ENCODE measurements at places on chromosomes 3 and 15.

DNA sequence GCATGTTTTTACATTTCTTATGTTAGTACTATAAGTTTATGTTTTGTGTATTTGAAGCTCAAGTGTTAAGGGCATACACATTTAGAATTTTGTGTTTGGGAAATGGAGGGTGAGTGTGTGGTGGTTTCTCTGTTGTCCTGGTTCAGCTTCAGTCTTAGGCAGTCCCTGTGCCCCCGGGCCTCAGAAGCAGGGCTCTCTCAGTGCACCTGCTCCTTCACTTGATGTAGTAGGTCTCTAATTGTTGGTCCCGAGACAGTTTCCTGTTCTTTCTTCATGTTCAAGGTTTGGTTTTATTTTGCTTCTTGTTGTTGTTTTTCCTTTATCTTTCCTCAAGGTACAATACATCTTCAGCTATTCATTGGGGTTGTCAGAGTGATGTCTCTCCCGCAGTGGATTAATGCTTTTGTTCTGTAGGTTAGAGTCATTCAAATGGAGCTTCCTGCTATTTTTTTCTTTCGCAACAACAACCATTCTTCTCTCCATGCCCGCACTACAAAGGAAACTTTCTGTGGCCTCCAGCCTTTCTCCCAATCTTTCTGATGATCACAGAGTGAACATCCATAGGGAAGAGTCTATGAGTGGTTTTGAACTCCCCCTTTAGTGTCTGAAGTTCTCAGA, 177.8 kb upstream of the GOLGA6L4 start:
- no peak for DNase-seq

DNA sequence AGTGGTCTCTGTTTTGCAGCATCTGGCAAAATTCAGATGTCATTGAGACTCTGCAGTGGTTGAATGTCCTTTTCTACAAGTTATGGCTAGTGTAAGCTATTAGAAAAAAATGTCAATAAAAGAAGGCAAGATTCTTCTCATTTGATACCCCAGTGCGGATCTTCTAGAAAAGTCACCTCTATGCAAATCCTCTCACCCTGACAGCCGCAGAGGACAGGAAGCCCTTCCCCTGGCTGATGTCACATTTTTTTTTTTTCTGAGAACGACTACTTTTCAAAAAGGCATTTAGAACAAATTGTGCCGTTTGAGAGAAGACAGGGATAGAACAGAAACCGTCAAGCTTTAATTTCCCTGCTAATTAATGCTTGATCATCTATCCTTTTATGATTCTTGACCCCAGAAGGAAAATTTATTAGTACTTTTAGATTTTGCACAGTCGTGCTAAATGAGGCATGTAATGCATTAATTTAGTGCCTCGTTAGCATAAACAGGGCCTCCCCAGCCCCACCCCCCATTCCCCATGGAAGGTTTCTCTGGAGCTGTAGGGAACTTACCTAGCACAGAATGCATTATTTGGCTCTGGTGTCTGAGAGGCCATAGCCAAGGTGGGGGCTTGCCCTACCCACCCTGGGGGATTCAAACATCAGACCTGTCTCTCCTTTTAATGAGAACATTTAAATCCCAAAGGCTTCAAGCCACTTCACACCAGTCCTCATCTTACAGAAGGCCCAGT, 183.8 kb downstream of the OPA1 start:
- DNase-seq, result no peak

DNA sequence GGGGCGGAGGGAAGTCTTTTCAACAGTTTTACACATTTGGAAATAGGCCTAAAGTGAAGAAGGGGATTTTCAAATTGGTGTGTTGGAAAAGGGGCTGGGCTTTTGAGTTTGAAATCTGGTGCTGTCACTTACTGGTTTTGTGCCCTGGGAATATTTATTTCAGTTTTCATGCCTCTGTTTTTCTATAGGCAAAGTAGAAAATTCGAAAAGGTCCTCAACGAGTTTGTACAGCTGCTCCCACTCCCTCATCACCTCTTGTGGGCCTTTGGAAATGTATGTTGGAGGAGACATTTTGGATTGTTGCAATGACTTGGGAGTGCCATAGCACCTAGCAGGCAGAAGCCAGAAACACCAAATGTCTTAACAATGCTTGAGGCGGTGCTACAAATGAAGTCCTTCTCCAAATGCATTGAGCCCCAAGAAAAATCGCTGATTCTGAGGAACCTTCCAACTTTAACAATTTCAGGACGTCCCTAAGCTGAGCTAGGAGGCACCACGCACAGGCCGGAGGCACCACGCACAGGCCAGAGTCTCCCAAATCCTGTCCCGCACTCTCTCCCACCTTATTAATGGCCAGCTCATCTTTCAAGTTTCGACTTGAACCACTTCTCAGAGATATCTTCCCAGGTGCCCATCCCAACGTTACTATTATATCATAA, 639 bp upstream of the POLR2M start:
- DNase-seq, result no peak

DNA sequence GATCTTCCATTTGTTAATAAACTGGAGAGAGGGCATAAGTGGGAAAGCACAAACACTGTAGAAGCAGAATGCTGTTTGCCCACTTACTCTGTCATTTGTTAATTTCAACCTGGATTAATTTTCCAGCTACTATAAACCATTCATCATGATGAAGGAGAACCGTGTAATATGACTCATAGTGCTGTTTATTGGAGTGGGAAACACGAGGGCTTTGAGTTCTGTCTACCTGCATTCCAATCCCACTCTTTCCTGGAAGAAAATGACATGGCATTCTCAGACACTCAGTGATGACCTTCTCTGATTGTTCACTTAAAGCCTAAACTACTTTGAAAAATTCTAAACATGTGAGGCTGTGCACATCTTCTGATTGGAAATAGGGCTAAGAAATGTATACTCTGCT, 826.7 kb downstream of the AGBL1 start:
- DNase-seq, result no peak

DNA sequence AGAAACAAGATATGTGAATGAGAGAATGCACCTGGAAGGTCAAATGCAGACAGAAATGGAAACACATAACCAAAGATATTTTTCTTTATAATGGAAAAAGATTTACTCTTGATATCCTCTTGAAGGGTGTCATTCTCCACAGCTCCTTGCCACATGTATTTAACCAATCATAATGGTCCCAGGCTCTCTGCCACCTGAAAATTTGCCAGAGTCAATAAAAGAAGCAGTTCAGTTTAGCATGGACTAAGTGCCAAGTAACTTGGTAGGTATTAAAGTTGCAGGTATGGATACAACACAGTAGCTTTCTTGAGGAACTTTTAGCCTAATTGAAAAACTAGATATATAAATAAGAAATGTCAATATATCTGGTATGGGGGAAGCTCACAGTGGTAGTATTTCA, 33.5 kb downstream of the TUSC7 start:
- peak; percentile 57 for DNase-seq

- no peak for DNase-seq
Measured at GRCh38 chr3:192833177-192833890, 84.3 kb downstream of the MB21D2 start.

- DNase-seq, result no peak
Measured at GRCh38 chr15:58777107-58777506, 6.0 kb downstream of the MINDY2 start.

DNA sequence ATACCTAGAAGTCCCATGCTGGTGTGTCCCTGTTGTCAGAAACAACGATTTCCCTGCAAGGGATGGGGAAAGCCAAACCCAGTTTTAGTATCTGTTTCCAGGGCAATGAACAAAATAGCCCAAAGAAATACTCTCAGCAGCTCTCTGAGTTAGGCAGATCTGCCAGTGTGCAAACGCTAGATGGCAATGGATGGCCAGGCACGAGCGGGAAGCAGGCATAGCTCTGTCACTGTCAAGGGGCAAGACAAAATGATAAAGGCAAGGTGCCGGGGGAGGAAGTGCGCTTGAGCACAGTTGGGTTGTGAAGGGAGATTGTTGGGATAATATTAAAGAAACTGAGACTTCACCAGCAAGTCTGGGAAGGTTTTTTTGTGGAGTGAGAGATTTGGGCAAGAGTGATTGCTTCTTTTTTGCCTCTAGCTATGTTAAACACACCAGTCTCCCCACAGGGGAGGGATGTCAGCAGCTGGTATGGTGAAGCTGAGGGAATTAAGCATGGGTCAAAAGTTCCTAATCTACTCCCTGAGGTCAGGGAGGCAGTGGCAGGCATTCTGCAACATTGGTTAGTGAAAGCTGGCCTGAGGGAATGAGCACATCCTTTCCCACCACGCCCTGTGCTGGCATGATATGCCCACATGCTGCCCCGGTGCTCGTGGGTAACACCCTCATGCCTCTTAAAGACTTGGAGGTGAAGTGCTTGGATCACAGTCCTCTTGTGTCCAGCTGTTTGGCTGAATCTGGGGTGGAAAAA, 117.5 kb downstream of the PDCD6IP start:
- DNase-seq, result no peak
